Fibroblast of the aortic adventitia (primary cell): ENCODE measurements at places on chromosomes 4 and X. TPM values are rescaled to one million over a fixed set of nuclear protein-coding genes. Genes with fewer than 3 reads are reported as not detected.

Gene GAGE13
- total RNA-seq, result not detected in 2 replicates

Gene RTL5
- total RNA-seq, result 2.3 and 4.3 TPM in 2 replicates

Gene PITX2
- total RNA-seq, result 0.18 and 1.4 TPM in 2 replicates

Gene SSX7
- not detected in 2 replicates for total RNA-seq

Gene AIFM1
- total RNA-seq, result 18.1 and 20.9 TPM in 2 replicates

Gene SPANXN3
- total RNA-seq, result not detected in 2 replicates

Gene FGFRL1
- 14.1 and 27.4 TPM in 2 replicates for total RNA-seq

Gene KLHL13
- 0.82 and 7.2 TPM in 2 replicates for total RNA-seq

Gene ART3
- total RNA-seq, result not detected in 2 replicates

Gene HPGDS
- total RNA-seq, result not detected in 2 replicates

Gene RNF175
- not detected in 2 replicates for total RNA-seq

Gene HTN3
- not detected in 2 replicates for total RNA-seq

Gene RADX
- 7.5 and 18.8 TPM in 2 replicates for total RNA-seq

Gene CT47B1
- total RNA-seq, result not detected in 2 replicates

Gene HTN1
- not detected in 2 replicates for total RNA-seq

Gene ATP2B3
- not detected in 2 replicates for total RNA-seq

Gene RAB33A
- 3.0 TPM in 1 of 2 replicates, not detected in the other for total RNA-seq

Gene ASB5
- 0.09 TPM in 1 of 2 replicates, not detected in the other for total RNA-seq

Gene NAAA
- total RNA-seq, result 46.1 and 48.1 TPM in 2 replicates

Gene GAGE12F
- total RNA-seq, result not detected in 2 replicates

Gene SMIM10L2A
- total RNA-seq, result 0.09 and 0.33 TPM in 2 replicates

Gene ZAR1
- not detected in 2 replicates for total RNA-seq

Gene CSAG3
- not detected in 2 replicates for total RNA-seq

Gene CT45A10
- not detected in 2 replicates for total RNA-seq

Gene GYPE
- 3.1 TPM in 1 of 2 replicates, not detected in the other for total RNA-seq

Gene XKRX
- 0.36 TPM in 1 of 2 replicates, not detected in the other for total RNA-seq

Gene IGFBP7
- 263 and 2,449 TPM in 2 replicates for total RNA-seq

Gene SPP1
- 0.72 and 11.9 TPM in 2 replicates for total RNA-seq

Gene COL25A1
- 0.27 and 1.7 TPM in 2 replicates for total RNA-seq

Gene L1CAM
- total RNA-seq, result 0.36 and 1.6 TPM in 2 replicates

Gene POU3F4
- total RNA-seq, result not detected in 2 replicates

Gene PROM1
- total RNA-seq, result under 0.01 TPM in 1 of 2 replicates, not detected in the other

Gene GPAT3
- 10.7 and 15.2 TPM in 2 replicates for total RNA-seq

Gene GAGE1
- total RNA-seq, result not detected in 2 replicates

Gene KIT
- 0.49 and 2.7 TPM in 2 replicates for total RNA-seq

Gene SOD3
- 65.3 and 75.2 TPM in 2 replicates for total RNA-seq

Gene RTL3
- 0.27 TPM in 1 of 2 replicates, not detected in the other for total RNA-seq

Gene ZDHHC15
- total RNA-seq, result 0.18 and 1.1 TPM in 2 replicates

Gene VEGFD
- total RNA-seq, result 0.90 and 1.6 TPM in 2 replicates

Gene TMSB15C
- 3.3 and 5.1 TPM in 2 replicates for total RNA-seq

Gene NXF2B
- not detected in 2 replicates for total RNA-seq

Gene CLCN5
- 10.5 and 13.5 TPM in 2 replicates for total RNA-seq

Gene NR0B1
- 0.90 and 1.7 TPM in 2 replicates for total RNA-seq

Gene SMAD1
- total RNA-seq, result 36.0 and 140 TPM in 2 replicates

Gene PABPC5
- total RNA-seq, result 1.8 and 8.1 TPM in 2 replicates

Gene TCP11X2
- not detected in 2 replicates for total RNA-seq

Gene SOWAHD
- total RNA-seq, result not detected in 2 replicates

Gene UGT8
- total RNA-seq, result 0.27 and 0.33 TPM in 2 replicates

Gene SASH3
- total RNA-seq, result not detected in 2 replicates

Gene RAB39B
- total RNA-seq, result 1.6 and 2.7 TPM in 2 replicates
